DMS79 treated with DMSO at 0.1 percent for 48 hours (cell line): ENCODE measurements at places on chromosomes 12 and 14.

DNA sequence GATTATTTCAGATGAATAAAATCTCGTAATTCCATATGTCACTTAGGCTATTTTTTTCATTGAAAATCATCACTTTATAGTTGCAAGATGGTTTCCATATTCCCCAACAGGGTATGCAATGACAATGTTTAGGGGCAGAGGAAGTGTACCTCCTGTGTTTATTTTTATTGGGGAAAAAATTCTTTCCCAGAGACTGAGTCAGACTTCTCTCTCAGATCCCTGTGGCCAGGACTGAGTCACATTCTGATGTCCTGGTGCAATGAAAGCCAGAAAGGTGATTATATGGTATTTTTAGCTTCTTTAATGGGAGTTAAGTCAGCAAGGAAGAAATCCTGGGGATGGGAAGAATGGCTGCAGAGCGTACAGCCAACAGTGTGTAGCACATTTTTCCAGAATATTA, 196.9 kb upstream of the ALG10 start:
- no peak for DNase-seq

- no peak for DNase-seq
These were observed 219.2 kb downstream of the PDZRN4 start for GRCh38 chr12:41407232-41407799.

DNA sequence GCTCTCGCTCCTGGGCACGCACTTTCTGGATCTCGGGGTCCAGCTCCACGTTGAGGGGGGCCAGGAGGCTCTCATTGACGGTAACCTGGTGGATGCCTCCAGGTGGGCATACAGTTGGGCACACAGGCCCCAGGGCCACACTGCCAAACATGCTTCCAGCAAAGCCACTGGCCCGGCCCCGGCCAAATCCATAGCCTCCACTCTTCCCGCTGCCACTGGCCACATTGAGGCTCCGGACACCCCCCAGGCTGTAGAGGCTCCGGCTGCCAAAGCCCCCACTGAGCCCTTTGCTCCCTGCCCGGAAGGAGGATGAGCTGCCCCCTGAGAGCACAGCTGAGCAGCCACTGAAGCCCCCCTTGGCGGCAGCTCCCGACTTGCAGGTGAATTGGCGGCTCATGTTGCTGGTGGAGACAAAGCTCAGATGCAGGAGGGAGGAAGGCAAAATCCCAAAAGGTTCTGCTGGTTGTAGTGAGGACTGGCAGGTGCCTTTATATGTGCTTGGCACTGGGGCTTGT, at the start of gene KRT71:
TSS of gene KRT71 (minus strand) at position 465 of the 515 bp plus-strand sequence. CDS start at position 397, 68 bp downstream.
- no peak for DNase-seq

DNA sequence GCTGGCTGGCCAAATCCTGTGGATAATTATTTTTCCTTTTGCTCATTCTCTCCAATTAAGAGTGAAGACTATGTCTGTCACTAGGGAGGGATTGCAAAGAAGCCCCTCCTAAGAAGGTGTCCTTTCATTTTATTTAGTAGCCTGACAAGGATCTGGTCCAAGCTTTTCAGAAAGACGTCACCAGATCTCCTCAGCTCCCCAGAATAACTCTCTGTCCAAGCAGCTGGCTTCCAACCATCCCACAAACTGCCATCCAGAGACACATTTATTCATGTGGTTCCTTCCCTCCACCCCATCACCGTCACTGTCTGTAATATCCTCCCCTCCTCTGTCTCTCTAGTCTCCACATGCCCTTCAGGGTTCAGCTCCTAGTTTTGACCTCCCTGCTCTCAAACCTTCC, 69.9 kb downstream of the PPM1H start:
- no peak for DNase-seq

DNA sequence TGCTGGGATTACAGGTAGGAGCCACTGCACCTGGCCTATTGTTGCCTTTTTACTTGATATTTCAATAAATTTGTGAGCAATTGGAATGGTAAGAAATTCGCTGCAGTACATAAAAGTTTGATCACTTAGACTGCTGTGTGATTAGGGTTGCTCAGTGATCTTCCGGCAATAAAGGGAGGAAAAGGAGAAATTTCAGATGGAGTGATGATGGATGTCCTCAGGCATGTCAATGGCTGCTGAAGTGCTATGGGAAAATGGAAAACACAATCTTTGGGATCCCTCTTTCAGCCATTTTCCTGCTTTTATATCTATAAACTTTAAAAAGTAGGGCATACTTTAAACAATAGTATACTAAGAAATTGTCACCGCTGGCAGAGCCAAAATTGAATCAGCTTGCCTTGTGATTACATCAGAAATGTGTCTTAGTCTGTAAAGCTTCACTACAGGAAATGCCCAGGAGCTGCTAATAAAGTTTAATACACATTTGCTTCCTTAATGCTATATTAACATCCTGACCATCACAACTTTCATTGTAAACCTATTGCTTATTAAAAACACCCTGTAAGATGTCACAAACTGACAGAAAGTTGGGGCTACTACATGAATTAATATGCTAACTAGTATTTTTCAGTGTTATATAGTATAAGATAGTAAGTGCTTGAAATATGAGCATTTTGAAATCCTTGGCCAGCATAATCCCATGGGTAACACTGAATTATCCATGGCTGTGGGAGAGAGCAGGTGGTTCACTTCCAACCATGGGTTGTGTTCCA, 13.7 kb upstream of the FBXL14 start:
- DNase-seq: no peak

DNA sequence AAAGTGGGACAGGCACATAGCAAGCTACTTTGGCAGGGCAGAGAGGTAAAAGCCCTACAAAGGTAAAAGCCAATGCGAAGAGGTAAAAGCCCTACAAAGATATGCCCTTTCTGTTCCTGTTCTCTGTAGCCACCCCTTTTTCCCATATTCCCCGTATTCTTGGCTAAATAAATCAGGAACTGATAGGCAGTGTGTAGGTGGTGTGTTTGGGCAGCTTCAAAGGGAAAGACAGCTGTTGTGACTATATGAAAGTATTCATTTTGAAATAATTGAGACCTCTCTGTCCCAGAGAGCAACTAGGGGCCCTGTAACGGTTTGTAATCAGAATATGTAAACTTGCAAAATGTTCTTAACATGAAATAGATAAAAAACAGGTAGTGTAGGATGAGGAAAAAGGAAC, 11.3 kb upstream of the SLC41A2 start:
- no peak for DNase-seq

DNA sequence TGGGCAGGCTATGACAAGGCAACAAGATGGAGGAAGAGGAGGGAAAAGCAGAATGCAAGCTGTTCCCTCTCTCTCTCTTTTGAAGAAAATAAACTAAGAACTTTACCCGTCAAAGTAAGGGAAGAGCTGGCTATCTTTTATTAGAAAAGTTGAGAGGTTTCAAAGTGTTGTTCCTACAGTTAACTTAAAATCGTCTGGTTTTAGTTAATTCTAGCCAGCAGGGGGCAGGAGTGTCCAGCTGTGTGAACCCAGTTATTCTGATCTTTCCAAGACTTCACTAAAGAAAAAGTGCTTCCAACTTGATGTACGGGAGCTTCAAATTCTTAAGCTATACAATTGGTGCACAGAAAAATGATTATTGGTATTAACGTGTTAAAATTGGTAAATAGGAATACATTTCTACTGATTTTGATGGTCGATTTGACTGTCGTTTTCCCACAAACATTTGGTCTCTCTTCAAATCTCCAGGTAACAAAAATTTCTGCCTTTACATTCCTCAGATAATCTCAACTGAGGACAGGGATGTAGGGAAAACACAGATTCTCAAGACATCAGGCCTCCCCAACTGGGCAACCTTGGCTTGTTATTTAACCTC, 28.4 kb upstream of the MON2 start:
- peak; percentile 9 for DNase-seq

- no peak for DNase-seq
These were observed 918 bp downstream of the LIN7A start for GRCh38 chr12:80936642-80937390.

DNA sequence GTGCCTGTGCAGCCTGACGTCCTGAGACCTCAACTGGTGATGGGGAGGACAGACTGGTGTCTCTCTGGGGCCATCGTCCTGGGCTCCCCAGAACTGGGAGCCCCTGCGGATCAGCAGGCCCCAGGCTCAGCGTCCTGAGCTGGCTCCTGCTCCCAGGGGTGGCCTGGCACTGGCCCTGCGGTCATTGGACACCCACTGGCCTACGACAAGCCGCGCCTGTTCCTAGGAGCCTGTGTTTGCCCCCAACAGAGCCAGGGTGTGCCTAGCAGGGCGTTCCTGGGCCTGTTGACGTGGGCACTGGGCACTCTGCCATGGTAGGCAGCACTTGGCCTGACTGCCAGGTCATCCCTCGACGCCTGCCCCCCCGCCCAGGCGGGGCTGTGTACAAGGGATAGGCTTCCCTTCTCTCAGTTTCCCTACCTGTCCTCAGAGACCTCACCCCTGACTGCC, 8.4 kb downstream of the ADSS1 start:
- no peak for DNase-seq

GRCh38 chr14:97916669-97917568, 1119.7 kb downstream of the VRK1 start:
- no peak for DNase-seq

DNA sequence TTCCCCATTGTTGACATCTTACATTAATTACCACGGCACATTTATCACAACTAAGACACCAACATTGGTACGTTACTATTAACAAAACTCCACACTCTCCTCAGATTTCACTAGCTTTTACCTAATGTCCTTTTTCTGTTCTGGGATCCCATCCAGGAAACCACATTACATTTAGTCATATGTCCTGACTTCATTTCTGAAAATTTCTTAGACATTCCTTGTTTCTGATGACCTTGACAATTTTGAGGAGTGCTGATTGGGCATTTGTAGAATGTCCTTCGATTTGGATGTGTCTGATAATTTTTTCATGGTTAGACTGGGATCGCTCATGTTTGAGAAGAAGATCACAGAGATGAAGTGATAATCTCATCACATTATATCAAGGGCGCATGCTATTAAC, 34.6 kb upstream of the ACSM4 start:
- DNase-seq: no peak

- peak; percentile 72 for DNase-seq
These were observed 43.7 kb downstream of the KDM2B start for GRCh38 chr12:121536899-121537813.

DNA sequence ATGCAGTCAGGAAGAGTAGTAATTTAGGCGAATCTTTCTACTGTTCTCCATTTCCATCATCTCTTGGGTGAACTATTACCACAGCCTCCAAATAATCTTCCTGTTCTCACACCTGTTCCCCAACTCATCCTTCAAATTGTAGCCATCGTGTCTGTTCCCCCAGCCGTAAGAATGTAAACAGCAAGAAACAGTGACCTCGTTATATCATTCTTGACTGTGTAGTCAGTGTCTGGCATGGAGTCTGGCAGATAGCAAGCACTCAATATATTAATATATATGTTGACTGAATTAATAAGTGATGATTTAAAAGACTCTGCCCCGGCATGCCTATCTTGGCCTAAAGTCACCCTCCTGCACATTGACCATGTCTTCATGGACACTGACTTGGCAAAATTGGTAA, 20.3 kb downstream of the PDE6H start:
- no peak for DNase-seq

DNA sequence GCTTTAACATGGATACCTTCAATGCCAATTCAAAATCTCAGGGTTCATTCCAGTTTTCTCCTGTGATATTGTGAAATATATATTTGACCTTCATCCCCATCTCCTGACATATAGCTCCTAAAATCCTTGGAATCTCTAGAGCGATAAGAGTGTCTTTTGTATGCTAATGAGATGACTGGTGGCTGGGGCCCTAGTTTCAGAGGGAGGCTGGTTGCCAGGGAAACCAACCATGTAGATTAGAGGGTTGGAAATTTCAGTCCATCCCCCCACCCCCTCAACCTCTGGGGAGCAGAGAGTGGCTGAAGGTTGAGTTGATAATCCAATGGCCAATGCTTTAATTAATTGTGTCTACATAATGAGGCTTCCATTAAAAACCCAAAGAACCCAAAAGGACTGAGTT, 59.4 kb downstream of the SDR9C7 start:
- no peak for DNase-seq

DNA sequence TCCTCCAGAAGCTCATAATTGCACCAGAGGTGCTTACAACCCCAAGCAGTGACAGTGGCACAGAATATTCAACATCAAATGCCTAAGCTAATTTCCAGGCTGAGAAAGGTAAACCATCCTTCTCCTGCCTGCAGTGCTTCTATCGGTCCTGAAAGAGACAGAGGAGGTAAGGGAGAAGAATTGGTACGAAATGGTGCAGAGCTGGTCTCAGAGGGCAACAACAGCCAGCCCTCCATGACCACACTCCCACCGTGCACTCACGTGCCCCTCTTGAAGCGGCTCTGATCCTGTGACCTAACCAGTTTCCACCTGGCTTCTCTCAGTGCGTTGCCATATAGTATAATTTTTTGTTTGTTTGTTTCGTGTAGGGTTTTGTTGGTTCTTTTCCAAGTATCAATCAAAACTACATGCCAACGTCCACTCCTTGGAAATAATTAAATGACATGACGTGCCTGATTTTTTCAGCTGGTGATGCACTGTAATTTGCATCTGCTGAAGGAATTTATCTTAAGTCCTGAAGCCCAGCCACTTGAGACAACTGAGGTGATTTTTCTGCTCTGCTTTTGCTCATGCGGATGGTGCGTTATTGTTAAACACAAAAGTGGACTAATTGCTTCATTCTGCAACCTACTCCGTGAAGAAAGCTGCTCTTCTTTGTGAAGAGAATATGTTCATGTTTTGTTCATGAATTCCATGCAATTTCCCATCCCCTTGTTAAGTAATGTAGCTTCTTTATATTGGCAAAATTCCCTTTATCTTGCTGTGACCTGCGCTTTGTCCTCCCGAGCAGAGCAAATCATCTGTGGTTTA, 1.3 kb upstream of the ATP2A2 start:
- peak; percentile 81 for DNase-seq

- DNase-seq: no peak
These were observed 4.1 kb upstream of the CLEC4D start for GRCh38 chr12:8508910-8509841.

GRCh38 chr12:23376238-23376637, 573.2 kb downstream of the SOX5 start:
- DNase-seq: no peak

GRCh38 chr14:59252772-59253500, 64.5 kb downstream of the DAAM1 start:
- DNase-seq: no peak

- DNase-seq: no peak
These were observed 236.1 kb upstream of the NPAS3 start for GRCh38 chr14:32702562-32702961.

DNA sequence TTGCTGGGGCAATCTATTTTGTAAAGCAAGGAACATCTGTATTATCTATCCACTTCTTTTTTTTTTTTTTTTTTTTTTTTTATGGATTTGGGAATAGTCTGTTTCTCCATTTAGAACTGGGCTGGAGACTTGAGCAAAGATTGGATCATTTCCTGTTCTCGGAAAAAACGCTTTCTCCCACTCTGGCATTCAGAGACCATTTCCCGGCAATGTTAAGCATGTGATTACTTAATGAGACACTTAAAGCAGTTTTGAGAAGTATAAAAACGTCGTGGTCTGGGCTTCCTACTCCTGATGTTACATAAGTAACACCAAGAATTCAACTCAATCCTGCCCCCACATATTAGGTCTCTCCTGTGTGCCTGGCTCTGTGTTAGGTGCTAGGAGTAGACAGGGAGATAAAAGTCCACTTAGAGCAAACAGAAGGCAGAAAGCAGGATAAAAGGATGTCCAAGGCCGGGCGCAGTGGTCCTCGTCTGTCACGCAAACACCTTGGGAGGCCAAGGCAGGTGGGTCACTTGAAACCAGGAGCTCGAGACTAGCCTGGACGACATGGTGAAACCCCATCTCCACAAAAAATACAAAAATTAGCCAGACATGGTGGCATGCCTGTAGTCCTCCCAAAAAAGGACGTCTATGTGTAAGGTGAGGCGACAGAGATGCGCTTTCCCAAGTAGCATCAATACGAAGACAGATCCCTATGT, 152.1 kb upstream of the GSC start:
- no peak for DNase-seq

GRCh38 chr12:89474615-89475014, 50.0 kb downstream of the GALNT4 start:
- DNase-seq: no peak
